ENCODE measurements at places on chromosomes 6 and 20.

GRCh38 chr6:49979584-49979983, 10.2 kb upstream of the DEFB113 start:
- no peak for DNase-seq

DNA sequence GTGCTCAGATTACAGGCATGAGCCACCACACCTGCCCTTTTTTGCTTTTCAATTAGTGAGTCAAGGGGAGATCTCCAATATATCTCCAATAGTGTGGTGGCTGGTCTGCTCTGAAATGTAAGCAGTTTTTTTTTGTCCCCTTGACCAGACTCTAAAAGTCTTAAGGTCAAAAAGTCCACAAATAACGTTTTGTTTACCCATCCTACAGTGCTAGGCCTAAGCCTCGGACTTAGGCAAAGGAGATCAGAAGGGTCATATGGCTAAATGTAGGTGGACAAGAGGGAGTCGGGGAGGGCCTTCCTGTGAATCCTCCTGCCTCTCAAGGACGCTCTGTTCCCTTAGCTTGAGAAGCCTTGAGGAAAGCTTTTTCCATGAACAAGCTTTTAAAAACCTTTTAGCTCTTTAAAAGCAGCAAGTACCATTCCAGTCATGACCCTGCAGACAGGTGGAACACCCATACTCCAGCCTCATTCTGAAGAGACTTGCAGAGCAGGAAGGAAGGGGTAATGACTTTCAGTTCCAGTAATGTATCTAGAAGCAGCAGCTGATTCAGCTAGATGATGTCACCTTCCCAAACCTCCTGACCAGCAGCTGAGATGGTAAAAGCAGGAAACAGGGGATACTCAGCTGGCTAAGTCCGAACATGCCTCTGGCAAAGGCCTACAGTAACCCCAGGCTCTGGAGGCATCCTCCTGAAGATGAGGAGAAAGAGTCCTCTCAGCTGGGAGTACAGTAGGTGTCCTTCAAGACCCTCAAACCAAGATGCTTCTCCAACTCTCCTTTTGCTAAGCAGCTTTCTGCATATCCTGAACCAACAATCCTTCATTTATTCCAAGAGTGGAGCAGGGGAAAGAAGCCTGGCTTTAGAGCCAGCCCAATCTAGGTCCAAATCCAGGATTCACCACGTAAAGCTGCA, 23.6 kb downstream of the BCL2L1 start:
- DNase-seq = no peak

DNA sequence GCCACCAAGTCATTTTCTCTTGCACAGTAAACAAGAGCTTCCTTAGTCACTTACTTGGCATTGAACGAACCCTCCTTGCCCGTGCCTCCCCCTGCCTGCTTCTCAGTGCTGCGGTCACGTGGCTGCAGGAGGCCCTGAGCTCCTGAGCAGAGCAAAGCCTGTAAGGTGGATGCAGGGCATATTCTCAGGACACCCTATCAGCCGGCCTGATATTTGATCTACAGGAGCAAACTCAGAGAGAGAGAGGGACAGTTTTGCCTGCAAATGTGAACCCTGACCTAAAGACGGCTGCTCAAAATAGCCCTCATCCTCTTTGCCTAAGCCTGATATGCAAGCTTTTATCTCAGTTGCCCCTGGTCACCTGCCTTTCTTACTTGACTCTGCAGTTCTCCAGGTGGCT, 93.0 kb upstream of the POPDC3 start:
- no peak for DNase-seq

GRCh38 chr6:140398076-140398475, 1023.6 kb upstream of the CITED2 start:
- no peak for DNase-seq

- DNase-seq = no peak
Observed at GRCh38 chr6:149334682-149335160, 17.2 kb downstream of the TAB2 start.

DNA sequence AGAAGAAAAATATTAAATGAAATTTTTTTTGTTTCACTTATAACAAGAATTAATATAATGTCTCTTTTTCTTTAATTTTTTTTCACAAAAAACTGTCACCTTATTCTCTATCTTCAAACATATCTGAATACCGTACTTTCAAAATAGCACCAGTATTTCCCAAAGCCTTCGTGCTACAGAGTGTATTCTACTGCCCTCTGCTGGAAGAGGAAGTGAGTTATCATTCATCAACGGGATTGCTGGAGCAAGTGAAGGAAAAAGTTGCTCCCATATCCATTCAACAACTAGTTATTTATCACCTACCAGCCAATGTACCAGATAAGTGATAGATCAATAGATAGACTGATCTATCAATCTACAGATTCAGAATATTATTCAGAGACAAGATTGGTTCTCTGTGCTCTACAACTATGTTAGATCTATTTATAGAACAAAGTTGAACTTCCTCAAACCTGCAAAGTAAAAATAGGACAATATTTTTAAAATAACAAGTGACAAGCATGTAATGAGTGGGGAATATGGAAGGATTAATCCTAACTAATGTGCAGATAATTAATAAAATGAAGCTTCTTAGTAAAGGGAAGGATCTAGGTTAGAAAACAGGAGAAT, 26.7 kb upstream of the TFAP2B start:
- no peak for DNase-seq

DNA sequence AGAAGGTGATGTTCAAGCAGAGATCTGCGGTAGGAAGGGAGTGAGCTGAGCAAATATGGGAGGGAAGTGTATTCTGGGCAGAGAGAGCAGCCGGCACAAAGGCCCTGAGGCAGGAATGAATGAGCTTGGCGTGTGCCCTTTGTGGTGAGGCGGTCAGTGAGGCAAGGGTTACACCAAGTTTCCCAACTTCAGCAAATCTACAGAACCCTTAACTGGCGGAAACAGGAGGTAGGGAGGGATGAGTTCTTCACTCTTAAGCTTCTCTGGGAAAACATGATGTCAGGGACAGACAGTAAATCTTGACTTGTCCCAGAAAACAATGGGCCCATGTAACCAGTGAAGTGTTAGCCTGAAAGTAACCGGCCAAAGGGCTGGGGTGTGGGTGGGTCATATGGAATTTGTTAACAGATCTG, 97.1 kb upstream of the PTPN1 start:
- DNase-seq = no peak

DNA sequence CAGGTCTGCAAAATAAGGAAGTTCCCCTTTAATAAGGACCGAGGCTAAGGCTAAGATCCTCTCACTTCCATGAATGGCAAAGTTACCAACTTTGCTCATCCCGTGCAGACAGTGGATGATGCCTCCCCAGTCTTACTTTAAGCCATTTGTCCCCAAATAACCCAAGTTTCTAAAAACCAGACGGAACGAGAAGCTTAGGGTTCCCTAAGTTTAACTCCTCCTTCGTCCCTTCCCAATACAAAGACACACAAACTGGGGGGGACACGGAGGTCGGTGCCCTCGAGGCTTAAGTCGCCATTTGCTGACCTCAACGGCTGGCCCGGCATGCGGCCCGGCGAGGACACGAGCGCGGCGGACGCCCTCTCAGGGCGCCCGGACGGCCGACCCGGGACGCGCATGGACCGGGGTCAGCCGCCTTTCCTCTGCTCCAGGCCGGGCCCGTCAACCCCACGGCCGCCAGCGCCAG, 527 bp downstream of the FBXO30 start:
- DNase-seq = peak; percentile 69

GRCh38 chr6:131042664-131043063, 20.4 kb downstream of the EPB41L2 start:
- DNase-seq = no peak

- no peak for DNase-seq
Observed at GRCh38 chr6:3496395-3496794, 39.5 kb upstream of the SLC22A23 start.

GRCh38 chr6:39835821-39836295, 43.7 kb downstream of the DAAM2 start:
- DNase-seq = no peak

GRCh38 chr20:61561111-61561830, 309.2 kb downstream of the CDH4 start:
- DNase-seq = no peak

DNA sequence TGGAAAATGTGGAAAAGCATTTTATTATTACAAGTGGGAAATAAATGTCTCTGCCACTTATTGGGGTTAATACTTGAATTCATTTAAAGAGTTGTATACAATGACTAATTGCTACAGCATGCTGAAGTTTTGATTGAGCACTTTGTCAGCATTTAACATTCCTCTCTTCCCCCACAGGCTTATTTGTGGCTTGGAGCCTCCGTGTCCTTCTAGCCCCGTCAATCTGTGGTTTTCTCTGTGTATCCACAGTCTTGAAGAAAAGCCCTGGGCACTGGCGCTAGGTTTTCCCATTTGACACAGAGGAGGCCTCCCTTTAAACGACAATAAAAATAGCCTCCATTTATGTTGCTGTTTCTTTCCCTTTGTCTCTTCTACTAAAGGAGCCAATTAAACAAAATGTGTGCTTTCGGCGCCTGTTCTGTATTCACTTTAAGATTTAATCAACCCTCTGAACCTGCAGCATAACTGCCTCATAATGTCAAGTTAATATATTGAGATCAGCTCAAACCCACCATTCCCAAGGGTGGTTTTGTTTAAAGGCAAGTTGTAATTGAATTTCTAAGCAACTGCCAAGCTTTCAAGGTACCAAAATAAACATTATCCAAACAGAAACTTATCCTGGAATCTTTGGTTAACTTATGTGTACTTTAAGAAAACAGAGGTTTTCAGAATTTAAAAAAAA, 326.6 kb upstream of the RNF24 start:
- DNase-seq = no peak

- no peak for DNase-seq
Observed at GRCh38 chr6:107132330-107132954, 17.1 kb upstream of the BEND3 start.

- DNase-seq = no peak
Observed at GRCh38 chr6:38169221-38169976, 349.9 kb downstream of the ZFAND3 start.

GRCh38 chr6:97947841-97948240, 664.8 kb upstream of the MMS22L start:
- DNase-seq = no peak

GRCh38 chr6:140208286-140208685, 833.8 kb upstream of the CITED2 start:
- no peak for DNase-seq

GRCh38 chr20:39638731-39639130, 676.6 kb downstream of the DHX35 start:
- DNase-seq = no peak

DNA sequence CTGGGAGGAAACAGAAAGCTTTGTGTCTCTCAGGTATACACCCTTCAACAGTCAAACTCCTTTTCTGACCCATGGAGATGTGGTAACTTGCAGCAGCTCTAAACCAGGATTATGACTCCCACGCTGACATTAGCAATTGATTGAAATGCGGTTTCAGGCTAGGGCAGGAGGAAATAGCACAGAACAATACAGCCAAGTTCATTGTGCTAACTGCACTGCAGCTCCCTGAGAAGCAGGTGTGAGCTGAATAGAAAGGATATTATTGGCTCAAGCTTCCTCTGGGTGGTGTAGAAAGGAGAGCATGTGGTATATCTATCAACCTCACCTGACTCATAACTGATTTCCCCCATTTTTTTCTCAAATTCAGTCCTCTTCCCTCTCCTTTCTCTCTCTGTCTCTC, 612.3 kb upstream of the BTBD3 start:
- no peak for DNase-seq

- peak; percentile 59 for DNase-seq
Observed at GRCh38 chr20:36199345-36200257, 36.7 kb upstream of the AAR2 start.

GRCh38 chr6:60891606-60892005, 1394.4 kb downstream of the KHDRBS2 start:
- no peak for DNase-seq

- DNase-seq = no peak
Observed at GRCh38 chr6:47138046-47138445, 95.9 kb upstream of the ADGRF1 start.

DNA sequence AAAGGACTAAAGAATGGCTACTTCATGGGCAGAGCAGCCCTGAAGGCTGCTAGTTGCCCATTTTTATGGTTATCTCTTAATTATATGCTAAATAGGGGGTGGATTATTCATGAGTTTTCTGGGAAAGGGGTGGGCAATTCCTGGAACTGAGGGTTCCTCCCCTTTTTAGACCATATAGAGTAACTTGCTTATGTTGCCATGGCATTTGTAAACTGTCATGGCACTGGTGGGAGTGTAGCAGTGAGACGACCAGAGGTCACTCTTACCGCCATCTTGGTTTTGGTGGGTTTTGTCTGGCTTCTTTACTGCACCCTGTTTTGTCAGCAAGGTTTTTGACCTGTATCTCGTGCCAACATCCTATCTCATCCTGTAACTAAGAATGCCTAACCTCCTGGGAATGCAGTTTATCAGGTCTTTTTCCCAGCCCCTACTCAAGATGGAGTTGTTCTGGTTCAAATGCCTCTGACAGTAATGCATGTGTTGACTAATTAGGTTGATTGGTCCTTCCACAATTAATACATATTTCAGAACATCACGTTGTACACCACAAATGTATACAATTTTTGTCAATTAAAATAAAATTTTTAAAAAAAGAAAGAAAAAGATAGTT, 139.5 kb downstream of the PDE7B start:
- DNase-seq = no peak

DNA sequence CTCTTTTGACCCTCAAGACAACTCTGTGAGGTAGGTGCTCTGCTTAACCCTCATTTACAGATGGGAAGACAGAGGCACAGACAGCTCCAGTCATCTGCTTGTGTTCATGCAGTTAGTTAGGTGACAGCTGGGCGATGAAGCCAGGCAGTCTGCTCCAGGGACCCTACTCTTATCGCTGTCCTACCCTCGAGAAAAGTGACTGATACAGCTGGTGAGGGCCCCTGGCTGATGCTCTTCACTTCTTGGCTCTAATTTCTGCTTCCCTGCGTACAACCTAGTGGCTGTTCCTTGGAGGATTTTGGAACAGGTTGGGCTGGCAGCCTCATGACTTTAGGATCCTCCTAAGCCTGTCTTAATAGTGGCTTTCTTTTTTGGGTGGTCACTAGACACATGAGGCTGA, 9.1 kb upstream of the TJAP1 start:
- no peak for DNase-seq

GRCh38 chr6:52548353-52548713, 28.5 kb downstream of the TRAM2 start:
- DNase-seq = no peak

DNA sequence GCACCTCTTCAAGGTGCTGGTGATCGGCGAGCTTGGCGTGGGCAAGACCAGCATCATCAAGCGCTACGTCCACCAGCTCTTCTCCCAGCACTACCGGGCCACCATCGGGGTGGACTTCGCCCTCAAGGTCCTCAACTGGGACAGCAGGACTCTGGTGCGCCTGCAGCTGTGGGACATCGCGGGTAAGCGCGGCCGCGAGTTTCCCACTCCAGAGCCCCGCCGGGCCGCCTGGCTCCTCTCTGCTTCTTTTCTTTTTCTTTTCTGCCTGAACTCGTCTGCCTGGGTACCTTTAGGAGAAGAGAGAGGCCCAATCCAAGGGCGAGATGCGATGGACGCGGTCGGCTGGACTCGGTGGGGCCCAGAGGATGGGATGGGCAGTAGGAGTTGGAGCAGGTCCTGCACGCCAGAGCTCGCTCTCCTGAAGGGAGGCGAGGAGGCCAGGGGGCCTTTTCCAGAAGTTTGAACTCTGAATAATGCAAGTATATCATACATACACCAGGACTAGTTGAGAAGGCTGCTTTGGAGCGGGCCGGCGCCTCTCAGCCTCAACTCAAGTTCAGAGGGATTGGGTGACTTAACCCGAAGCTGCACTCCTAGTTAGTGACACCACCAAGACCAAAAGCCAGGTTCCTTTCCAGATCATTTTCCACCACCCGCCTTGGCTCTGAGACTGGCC, 445 bp downstream of the RAB32 start:
- peak; percentile 21 for DNase-seq

All from posterior cingulate gyrus (tissue), 11 donors.